ENCODE measurements at places on chromosomes 7 and 10. TPM values are rescaled to one million over a fixed set of nuclear protein-coding genes. Genes with fewer than 3 reads are reported as not detected.
A peak's percentile ranks its signal among the peaks of the same experiment; 100 is the strongest.

GRCh38 chr10:108597657-108598319, 1325.5 kb downstream of the XPNPEP1 start:
- no peak for DNase-seq

GRCh38 chr10:21406595-21407193, 118.8 kb downstream of the SKIDA1 start:
- no peak for DNase-seq

DNA sequence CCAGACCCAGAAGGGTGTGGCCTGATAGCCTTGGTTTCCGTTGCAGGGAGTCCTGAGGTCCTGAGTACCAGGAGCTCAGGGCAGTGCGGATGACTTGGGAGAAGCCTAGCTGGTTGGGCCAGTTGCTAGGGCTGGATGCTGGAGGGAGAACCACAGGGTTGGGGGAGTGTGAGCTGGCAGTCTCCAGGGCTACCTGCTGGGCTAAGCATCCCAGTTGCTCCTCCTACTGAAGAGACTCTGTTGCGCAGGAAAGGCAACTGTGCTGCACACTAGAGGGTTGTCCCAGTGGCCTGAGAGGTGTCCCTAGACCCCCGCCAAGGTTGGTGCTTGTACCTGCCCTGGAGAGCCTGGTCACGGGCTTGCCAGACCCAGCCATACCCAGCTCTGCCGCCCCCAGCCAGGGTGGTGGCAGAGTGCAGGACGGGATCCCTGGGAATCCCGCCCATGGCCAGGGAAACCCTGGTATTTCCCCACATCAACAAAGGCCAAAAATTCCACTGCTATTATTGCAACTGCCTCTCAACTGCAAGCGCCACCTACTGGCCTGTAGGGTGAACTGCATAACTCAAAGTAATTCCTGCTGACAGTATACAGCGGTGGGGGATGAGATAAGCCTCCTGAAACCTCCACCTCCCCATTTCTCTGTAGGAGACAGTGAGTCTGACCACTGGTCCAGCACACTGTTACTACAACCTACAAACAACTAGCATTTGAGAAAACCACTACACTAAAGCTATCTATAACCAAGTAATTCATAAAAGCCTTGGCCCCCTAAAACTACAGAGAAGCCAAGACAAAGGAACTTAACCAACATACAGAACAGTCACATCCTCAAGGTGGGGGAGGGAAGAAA, 67.6 kb upstream of the DDC start:
- DNase-seq, result no peak

GRCh38 chr7:73811760-73812168, 19.0 kb upstream of the CLDN4 start:
- peak; percentile 75 for DNase-seq

GRCh38 chr10:110739811-110740271, 95.7 kb downstream of the RBM20 start:
- peak; percentile 76 for DNase-seq

DNA sequence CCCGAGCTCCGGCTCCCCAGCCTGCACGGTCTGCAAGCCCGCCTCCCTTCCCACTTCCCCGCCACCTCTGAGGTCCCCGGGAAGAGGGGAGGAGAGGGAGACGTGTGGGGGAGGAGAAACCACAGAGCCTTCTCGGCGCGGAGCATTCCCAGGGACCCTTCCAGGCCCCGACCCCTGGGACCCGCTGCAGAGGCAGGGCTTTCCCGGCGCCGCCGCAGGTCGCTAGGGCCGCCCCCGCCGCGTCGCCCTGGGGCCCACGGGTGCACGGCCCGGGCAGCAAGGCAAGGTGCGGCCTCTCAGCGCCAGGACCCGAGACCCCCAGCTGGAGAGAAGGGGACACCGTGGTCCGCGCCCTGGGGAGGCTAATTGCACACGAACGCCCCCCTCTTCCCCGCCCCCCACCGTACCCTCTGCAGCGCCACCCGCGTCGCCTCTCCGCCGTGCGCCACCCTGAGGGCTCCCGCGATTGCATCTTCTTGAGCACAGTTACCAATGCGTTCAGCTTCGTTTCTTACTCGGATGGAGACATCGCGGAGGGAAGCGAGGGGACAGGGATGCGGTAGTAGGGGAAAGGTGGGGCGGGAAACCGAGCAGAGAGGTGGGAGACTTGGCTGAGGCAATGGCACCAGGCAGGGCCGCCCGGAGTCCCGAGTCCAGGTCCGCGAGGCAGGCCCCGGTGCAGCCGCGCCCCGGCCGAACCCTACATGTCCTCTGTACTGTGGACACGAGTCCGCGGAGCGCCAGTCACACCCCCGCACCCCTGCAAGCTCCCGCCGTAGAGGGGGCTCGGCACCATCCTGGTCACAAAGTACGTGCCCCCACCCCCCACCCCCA, 28.9 kb downstream of the SKIDA1 start:
- no peak for DNase-seq

DNA sequence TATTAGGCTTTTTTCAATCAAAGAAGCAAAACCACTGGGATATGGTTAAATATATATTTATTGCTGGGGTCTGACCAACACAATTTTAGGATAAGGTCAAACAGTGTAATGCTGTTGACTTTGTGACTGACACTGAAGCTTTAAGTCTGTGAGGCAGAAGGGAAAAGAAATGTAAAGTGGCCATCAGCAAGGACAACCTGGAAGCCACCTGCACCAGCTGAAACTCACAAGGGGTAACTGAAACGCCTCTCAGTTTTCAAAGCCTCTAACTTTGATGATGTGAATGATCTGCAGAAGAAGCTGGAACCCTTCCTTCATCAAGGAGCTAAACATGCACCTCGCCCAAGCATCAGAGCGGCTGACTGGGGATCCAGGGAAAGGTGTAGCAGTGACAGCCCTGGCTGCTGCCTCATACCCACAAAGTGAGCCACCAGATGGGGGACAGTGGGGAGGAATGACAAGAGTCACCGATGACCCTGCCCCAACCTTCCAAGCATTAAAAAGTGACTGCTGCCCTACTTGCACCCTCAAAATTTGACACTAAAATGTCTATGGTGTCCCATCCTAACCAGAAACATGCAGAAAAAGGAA, 284.9 kb upstream of the CNTNAP2 start:
- no peak for DNase-seq

GRCh38 chr7:82481499-82482097, 38.0 kb upstream of the CACNA2D1 start:
- DNase-seq, result no peak

Gene ALOX5
- 4.9 TPM for total RNA-seq

Gene NUTM2E
- not detected for total RNA-seq

Gene PRLHR
- not detected for total RNA-seq
